A549 treated with GW870086 at 1 μM for 4 hours (cell line): ENCODE measurements at places on chromosomes 2 and 18. TPM values are rescaled to one million over a fixed set of nuclear protein-coding genes. Genes with fewer than 3 reads are reported as not detected.

MC5R gene
- total RNA-seq, result not detected in 5 replicates

DSC2 gene
- total RNA-seq, result 0.65 to 1.3 TPM (median 1.1 TPM) in 5 replicates

FAM117B gene
- 1.8 to 2.4 TPM (median 2.3 TPM) in 5 replicates for total RNA-seq

APOB gene
- total RNA-seq, result 0.02 to 0.23 TPM in 2 of 5 replicates, not detected in the others
